ENCODE measurements at places on chromosomes 4 and X.

GRCh38 chr4:110003401-110004187 lies 90.9 kb downstream of the EGF start:
- DNase-seq, result no peak

DNA sequence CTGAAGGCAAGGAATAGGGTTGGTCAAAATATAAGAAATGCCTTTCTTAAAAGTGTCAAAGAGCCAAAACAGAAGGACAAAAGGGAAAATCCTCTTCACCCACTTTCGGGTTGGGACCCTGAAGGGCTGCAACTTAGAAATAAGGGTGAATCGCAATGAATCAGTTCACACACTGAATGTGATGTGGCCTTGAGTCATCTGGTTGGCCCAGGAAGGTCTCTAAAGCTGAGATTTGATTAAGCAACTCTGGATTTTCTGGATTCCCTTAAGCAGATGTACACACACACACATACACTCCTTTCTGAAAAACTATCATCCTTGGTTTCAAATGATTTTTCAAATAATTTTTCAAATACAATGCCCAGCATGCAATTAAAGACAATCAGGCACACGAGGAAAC lies 13.1 kb downstream of the TAB3 start:
- DNase-seq, result no peak

GRCh38 chr4:85113706-85114105 lies 147.2 kb upstream of the WDFY3 start:
- DNase-seq, result no peak

- DNase-seq, result no peak
These were observed 587.1 kb upstream of the CPEB2 start for GRCh38 chr4:14415146-14415545.

DNA sequence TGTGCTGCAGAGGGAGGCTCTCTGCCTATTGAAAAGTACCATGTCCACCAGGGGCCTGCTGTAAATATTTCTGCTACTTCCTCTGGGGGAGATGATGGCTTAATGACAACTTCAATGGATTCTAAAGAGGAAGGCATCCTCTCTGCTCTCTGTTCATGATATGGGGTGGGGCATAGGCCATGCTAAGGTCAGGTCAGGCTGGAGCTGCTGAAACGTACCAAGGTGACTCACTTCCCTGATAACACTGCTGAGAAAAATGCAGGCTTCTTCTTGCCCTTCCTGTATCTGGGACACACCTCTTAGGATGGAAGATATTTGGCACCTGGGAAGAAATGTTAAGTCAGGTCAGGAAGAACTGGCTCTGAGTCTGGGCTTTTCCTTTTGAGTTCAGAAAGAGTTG lies 31.5 kb downstream of the HS3ST1 start:
- DNase-seq, result no peak

DNA sequence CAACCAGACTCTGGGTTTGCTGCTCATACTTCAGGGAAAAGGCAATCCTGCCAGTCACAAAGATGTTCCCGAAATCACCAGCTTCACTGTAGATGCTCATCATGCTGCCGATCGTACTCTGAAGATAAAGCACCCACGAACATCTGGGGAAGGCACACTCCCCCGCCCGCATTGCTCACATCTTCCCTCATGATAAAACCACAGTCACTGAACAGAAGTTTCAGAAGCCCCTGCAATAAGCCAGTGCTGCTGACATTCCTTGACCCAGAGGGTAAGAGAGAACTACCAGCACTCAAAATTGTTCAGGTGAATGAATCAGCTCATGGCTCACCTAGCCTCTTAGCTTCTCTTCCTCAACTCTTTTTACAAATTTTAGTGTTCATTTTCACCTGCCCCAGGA lies 43.1 kb downstream of the SRPX2 start:
- no peak for DNase-seq

Measured in effector CD4-positive, alpha-beta T cell (primary cell).